Mammary microvascular endothelial cell (primary cell): ENCODE measurements at places on chromosomes 4 and X. TPM values are rescaled to one million over a fixed set of nuclear protein-coding genes. Genes with fewer than 3 reads are reported as not detected.

The KLB gene
- total RNA-seq, result under 0.01 TPM in 1 of 2 replicates, not detected in the other

The PAGE2 gene
- total RNA-seq, result not detected in 2 replicates

The STAP1 gene
- not detected in 2 replicates for total RNA-seq

The CT45A5 gene
- total RNA-seq, result not detected in 2 replicates

The ZAR1 gene
- total RNA-seq, result not detected in 2 replicates
